Stimulated activated CD4-positive, alpha-beta T cell treated with anti-CD3 and anti-CD28 coated beads, Interleukin-12 subunit alpha, Interleukin-12 subunit beta, amount 100 ng/mL, for 4 hours (primary cell): ENCODE measurements at places on chromosomes 13 and 19.

GRCh38 chr13:102869948-102870676 is 24.3 kb downstream of the ERCC5 start:
- DNase-seq, result no peak

- no peak for DNase-seq
Measured at GRCh38 chr13:100148422-100148821, 59.5 kb downstream of the PCCA start.

DNA sequence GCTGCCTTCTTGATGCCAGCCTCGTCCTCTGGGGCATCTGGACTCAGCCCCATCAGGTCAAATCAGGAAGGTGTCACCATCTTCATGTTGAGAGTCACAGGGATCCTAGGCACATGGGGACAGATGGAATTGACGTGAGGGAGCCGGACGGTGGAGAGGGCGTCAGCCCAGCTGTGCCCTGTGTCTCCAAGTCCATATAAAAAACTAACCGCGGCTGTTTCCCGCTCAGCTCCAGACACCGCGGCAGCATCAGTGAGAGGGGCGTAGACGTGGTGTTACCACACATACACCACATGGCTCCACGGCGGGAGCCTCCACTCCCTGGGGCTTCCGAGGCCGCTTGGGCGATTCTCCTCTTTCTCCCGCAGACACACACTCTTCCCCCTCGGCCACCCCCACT is 5.6 kb upstream of the PRR36 start:
- no peak for DNase-seq

DNA sequence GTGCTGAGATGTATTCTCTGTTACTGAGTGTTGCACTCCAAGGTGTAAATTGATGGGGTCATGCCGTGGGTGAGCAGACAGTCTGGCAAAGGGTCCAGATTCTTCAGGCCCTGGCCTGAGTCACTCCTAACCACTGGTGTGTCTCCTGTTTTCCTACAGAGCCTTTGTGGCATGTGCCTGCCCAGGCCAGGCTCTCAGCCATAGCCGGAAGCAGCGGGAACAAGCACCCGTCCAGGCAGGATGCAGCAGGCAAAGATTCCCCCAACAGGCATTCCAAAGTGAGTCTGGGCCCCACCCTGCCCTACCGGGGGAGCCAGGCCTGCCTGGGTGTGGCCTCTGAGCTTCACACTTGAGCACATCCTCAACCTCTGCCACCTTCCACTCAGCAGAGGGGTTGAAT is 61.9 kb downstream of the DPF1 start:
- no peak for DNase-seq
